ENCODE measurements at places on chromosomes 3 and 15. TPM values are rescaled to one million over a fixed set of nuclear protein-coding genes. Genes with fewer than 3 reads are reported as not detected.

CYP8B1 gene
- total RNA-seq, result not detected

FANCD2OS gene
- total RNA-seq, result not detected

SAXO2 gene
- total RNA-seq, result 3.7 TPM

PPP2R3A gene
- 3.6 TPM for total RNA-seq

RASSF1 gene
- 13.9 TPM for total RNA-seq

ZNF619 gene
- total RNA-seq, result 1.8 TPM

LIPC gene
- not detected for total RNA-seq

SLC9C1 gene
- total RNA-seq, result not detected

OR5K2 gene
- total RNA-seq, result not detected

ITPKA gene
- total RNA-seq, result 2.0 TPM

TTLL13 gene
- 0.14 TPM for total RNA-seq

AADAC gene
- 16.3 TPM for total RNA-seq

PLXNA1 gene
- 16.7 TPM for total RNA-seq

BCHE gene
- 0.74 TPM for total RNA-seq

VGLL3 gene
- 4.4 TPM for total RNA-seq

POLQ gene
- 6.3 TPM for total RNA-seq

UPK1B gene
- 13.6 TPM for total RNA-seq

ZMAT3 gene
- 10.0 TPM for total RNA-seq

GPR156 gene
- total RNA-seq, result 0.34 TPM

SH3GL3 gene
- total RNA-seq, result 1.3 TPM

MUSTN1 gene
- not detected for total RNA-seq

SEMA6D gene
- total RNA-seq, result not detected

KLHL40 gene
- not detected for total RNA-seq

CCDC39 gene
- not detected for total RNA-seq

PDZRN3 gene
- not detected for total RNA-seq

IGSF11 gene
- total RNA-seq, result 4.4 TPM

MEF2A gene
- total RNA-seq, result 16.2 TPM

FOXP1 gene
- 11.2 TPM for total RNA-seq

ZNF385D gene
- not detected for total RNA-seq

ADAM10 gene
- 145 TPM for total RNA-seq

LEKR1 gene
- 1.0 TPM for total RNA-seq

CD86 gene
- not detected for total RNA-seq

PPP1R14D gene
- not detected for total RNA-seq

GOLGA6D gene
- not detected for total RNA-seq

CD80 gene
- total RNA-seq, result not detected

NR1I2 gene
- not detected for total RNA-seq

TFRC gene
- 90.1 TPM for total RNA-seq

ISG20 gene
- total RNA-seq, result 39.6 TPM

CSPG5 gene
- 1.1 TPM for total RNA-seq

CCDC9B gene
- 22.7 TPM for total RNA-seq

RIOX2 gene
- 31.0 TPM for total RNA-seq

CCDC71 gene
- total RNA-seq, result 13.2 TPM

NDUFB4 gene
- total RNA-seq, result 222 TPM

Measured in A549 treated with ZK216348 at 1 μM for 4 hours (cell line).